ENCODE measurements at places on chromosomes 2 and 18.

DNA sequence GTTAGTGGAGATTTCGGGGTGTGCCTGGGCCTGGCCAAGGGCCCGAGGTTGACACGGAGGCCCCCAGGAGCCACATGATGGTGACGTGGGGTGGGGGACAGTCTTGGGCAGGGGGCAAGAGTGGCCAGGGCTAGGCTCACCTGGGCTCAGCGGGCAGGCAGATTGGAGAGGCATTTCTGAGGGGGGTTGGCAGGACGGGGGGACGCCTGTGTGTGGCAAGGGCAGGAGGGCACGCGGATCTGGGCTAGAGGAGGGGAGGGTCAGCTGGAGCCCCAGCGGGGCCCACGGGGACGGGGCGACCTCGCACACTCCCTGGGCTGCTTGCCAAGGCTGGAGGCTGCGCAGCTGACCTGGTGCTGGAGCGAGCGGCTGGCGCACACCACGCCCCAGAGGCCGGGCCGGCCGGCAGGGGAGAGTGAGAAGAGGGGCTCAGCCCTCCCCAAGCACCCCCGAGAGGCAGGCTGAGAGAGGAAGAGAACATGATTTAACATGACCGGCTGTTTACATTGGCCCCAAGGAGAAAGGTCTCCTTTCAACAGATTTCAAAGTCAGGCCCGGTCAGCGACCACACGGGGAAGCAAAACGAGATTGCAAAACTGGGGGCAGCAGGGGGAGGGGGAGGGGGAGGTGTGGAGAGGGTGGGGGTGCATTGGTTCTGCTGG, 38.0 kb upstream of the SNED1 start:
- no peak for DNase-seq

DNA sequence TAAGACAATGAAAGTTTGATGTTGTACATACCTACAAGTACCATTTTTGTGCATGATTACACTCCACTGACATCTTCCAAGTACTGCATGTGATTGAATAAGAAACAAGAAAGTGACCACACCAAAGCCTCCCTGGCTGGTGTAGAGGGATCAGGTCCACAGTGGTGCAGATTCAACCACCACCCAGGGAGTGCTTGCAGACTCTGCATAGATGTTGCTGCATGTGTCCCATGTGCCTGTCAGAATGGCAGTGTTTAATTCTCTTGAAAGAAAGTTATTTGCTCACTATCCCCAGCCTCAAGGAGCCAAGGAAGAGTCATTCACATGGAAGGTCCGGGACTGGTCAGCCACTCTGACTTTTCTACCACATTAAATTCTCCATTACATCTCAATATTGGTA, 114.5 kb downstream of the MMADHC start:
- DNase-seq: no peak

- DNase-seq: no peak
Measured at GRCh38 chr2:66303471-66303870, 131.5 kb upstream of the MEIS1 start.

GRCh38 chr2:68853035-68853434, 18.2 kb downstream of the BMP10 start:
- no peak for DNase-seq

DNA sequence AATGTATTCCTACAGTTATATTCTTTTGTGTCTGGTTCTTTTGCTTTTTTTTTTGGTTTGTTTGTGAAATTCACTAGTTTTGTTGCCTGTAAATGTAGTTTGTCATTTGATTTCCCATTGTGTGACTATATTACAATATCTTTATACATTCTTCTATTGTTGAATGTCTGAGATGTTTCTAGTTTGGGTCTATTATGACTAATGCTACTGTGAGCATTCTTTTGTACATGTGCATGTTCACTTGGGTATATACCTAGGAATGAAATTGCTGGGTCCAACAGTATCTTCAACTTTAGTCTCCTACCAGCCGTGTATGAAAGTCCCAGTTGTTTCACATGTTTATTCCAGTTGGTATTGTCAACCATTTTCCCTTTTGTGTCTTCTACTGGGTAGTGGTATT, 112.7 kb upstream of the RBMS1 start:
- DNase-seq: no peak

DNA sequence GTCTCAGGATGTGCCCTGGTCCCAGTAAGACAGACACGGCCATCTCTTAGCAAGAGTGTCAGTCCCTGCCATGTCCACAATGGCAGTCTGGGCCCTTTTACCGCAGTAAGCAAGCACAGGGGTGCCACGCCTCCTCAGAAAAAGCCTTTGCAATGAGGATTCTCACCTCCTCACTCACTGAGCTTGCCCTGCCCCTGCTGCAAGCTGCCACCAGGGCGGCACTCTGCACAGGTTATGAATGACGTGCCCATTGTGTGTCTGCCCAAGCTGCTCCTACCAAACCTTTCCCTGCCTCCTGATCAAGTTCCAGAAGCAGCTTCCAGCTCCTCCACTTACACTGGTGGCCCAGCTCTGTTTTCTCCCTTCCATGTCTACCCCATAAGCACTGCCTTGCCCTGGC, 23.3 kb downstream of the ERCC3 start:
- no peak for DNase-seq

All from stimulated activated CD4-positive, alpha-beta T cell treated with anti-CD3 and anti-CD28 coated beads, Interleukin-1b, Interleukin-23, amount 100 ng/mL, for 4 hours (primary cell).